G401 (cell line): ENCODE measurements at places on chromosomes 7 and 10. TPM values are rescaled to one million over a fixed set of nuclear protein-coding genes. Genes with fewer than 3 reads are reported as not detected.

DNA sequence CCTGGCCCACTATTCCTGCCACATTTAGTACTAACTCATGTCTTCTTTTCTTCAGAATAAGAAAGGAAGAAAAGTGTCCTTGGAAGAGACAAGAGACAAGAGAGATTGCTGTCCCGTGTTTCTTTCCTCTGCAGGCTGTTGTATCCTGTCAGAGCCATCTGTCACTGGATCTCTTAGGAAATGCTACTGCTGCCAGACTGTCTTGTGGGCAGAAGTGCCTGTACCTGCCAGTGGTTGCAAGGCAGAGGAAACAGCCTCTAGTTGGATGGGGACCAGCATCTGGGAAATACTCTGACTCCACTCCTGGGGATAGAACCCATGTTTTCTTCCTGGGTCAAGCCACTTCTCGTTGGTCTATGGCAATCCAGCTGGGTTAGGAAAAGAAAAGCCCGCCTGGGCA lies 16.7 kb upstream of the MAP3K8 start:
- no peak for DNase-seq

GRCh38 chr10:76139431-76139830 lies 708.0 kb downstream of the LRMDA start:
- no peak for DNase-seq

DNA sequence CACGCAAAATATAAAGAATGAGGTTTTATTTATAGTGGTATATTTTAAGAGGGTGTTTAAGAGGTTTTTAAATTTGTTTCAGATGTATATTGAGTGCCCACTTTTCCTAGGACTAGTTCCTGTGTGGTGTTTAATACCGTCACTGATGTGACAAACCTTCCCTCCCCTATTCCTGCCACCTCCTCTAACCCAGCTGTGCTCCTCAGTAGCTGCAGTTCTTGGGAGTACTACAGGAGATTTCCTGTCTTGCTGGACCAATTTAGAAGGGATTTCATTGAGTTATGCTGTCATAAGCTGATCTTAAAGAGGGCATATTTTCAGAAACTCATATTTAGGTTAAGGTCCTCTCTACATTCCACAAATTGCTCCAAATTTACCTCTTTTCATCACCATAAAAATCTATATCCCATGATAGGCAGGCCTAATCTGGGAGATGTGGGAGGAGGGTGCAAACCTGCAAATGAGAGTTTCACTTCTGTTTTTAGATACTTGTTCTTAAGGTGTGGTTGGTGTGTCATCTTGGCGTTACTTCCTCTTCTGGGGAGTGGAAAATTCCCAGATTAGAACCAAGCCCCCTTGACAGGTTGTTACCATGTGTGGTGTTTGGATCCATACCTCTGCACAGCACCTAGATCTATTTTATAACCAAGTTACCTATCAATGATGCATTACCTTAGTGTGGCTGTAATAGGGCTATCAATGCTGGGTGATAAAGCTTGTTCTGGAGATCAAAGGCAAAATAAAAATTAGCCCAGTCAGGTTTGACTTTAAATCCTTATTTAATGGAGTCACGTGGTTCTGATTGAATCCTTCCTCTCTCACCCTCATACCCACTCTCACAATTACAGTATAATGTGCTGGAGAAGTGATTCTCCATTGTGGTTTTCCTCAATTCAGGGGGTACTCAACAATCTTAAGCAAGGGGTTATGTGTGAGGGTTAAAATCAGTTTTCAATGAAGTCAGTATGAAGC lies 141.1 kb downstream of the CDK14 start:
- DNase-seq, result no peak

DNA sequence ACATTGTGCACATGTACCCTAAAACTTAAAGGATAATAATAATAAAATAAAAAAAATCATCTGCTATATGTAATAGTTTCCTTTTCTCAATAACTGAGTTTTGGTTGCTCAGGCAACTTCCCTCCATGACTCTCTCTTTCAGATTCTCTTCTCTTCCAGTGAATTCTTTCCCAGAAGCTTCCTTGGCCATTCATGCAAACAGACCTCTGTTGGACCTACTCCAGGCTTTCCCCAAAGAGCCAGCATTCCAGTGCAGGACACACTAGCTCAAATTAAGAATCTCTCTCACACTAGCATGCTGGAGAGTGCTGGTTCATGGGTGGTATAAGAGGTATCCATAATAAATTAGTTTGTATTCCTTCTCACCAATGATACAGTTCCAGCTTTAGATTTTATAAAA lies 31.0 kb upstream of the ZEB1 start:
- DNase-seq, result no peak

The TEX36 gene
- total RNA-seq, result not detected in 2 replicates

The PTER gene
- total RNA-seq, result 0.03 TPM in 1 of 2 replicates, not detected in the other
